ENCODE measurements at places on chromosomes 5 and 9.
A peak's percentile ranks its signal among the peaks of the same experiment; 100 is the strongest.

GRCh38 chr5:163580516-163580915, 75.1 kb downstream of the MAT2B start:
- no peak for DNase-seq

DNA sequence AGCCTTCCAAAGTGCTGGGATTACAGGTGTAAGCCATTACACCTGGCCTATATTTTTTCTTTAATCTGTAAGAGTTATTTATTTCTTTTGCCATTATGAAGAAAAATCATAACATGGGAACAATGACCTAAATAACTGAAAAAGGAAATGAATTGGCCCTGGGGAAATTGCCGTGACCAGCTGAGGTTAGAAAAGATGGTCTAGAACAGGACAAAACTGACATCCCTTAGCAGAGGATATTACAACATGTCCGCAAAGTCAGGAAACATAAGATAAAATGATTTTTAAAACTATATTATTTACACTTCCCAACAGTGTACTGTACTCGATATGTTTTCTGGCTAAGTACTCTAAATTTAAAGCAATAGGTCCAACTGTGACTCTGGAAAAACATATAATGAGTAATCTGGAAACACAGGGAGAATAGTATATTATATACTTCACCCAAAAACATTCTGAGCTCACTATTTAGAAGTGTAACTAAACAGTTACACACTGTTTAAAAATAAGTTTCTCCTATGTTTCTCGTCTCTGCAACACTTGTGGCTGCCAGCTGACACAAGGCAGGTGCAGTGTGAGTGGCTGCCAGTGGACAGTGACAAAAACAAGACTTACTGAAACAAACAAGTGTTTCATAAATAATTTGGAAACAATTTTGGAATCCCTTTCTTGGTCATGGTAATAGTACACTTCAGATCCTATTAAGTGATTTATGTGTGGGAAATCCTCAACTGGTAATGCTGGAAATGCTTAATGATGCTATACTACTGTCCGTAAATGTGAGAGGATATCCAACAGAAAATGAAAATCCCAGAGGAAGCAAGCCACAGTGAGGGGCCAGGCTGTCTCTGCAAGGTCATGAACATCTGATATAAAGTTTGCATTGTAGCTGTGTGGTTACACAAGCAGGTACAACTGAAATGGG, 69.1 kb downstream of the C9orf85 start:
- no peak for DNase-seq

DNA sequence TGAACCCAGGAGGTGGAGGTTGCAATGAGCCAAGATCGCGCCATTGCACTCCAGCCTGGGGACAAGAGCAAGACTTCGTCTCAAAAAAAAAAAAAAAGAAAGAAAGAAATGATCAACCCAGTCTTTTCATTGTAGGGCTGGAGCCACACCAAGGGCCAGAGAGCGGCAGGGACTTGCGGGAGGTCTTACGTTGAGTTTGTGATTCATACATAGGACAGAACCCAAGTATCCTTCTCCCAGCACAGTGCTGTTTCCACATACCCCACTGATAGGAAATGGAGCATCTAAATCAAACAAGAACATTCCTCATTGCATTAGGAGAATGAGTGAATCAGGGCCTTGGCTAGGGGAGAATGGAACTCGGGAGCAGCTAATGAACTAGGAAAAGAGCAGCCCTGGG, 3.5 kb upstream of the TNIP1 start:
- DNase-seq: no peak

DNA sequence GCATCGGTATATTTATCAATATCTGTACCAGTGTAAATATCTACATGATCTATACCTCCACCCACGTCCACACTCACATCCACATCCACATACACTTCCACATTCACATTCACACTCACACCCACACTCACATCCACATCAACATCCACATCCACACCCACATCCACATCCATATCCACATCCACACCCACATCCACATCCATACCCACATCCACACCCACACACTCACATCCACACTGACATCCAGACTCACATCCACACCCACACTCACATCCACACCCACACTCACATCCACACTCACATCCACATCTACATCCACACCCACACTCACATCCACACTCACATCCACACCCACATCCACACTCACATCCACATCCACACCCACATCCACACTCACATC, 189.2 kb downstream of the IRX1 start:
- no peak for DNase-seq

DNA sequence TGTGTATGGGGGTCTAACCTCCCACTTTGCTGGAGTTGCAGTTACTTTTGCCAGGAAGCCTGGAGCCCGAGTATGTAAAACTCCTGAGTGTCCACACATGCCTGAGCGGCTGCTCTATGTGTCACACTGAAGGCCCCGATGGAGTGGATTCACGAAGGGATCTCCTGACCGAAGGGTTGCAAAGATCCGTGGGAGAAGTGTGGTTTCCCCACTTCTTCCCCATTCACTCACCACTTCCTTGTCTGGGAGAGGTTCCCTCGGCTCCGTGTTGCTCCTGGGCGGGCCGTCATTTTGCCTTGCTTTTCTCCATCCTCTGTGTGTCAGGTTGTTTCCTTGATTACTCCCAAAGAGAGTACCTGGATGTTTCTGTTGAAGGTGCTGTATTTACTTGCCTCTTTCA, 16.2 kb upstream of the IL3 start:
- DNase-seq: no peak

DNA sequence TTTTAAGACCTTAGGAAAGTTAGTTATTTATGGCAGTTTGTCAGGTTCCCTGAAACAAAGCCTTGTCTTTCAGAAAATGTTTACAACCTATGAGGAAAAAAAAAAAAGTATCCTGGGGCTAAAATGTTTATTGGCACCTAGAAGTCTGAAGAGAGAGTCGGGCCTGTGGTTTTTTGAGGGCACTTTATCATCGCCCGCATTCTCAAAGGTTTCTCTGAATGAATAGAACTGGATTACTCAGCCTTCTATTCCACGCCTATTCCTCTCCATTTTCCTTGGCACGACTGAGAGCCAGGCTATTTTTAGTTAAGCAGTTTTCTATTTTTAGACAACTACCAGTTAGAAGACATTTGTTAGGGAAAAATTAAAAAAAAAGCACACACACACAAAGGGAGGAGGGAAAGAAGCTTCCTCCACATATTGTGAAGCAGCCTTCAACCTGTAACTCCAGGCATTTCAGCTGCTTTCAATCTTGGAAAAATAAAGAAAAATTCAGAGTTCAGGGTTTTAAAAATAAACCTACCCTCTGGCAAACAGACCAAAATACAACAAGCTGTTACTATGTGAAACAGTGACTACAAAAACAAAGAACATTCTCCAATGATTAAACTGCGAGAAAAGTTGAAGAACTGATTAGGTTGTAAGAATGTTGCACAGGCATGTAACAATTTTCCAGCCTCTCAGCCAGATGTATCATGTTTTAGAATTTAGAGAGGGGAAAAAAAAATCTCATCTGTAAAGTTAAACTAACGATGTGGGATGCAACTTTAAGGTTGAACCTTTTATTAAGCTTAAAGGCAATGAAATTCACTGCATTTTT, 97.0 kb downstream of the MEF2C start:
- peak; percentile 29 for DNase-seq

DNA sequence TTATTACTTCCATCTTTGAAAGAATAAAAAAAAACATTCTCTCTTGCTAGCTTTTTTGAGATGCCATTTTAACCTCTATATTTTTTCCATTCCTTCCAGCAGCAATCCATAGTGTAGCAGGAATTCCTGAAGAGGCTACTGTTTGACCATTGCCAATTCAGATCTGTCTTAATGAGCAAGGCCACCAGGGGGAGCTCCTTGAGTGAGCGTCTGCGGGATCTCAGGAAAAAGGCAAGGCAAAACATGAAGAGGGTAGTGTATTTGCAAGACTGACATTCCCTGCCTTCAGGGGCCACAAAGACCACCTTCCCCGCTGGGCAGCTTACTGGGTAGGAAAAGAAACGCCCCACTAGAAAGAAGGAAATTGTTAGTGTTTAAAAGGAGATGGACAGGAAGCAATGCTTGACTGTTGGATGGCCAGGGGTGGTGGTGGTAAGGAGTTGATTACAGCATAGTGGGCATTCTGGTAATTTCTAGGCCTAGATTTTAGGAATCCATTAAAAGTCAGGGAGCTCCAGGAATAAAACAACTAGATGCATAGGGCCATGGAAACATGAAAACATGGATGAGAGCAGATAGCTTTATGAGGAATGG, 206.6 kb upstream of the HAPLN1 start:
- peak; percentile 44 for DNase-seq

GRCh38 chr9:95193067-95193466, 124.4 kb downstream of the FANCC start:
- no peak for DNase-seq

- no peak for DNase-seq
Observed at GRCh38 chr9:116166713-116167112, 13.1 kb downstream of the PAPPA start.

GRCh38 chr5:160555971-160556631, 134.4 kb downstream of the PTTG1 start:
- DNase-seq: no peak

- DNase-seq: no peak
Observed at GRCh38 chr5:107363768-107364167, 307.0 kb downstream of the EFNA5 start.

GRCh38 chr5:179608131-179608581, 15.3 kb downstream of the HNRNPH1 start:
- DNase-seq: peak; percentile 68

- no peak for DNase-seq
Observed at GRCh38 chr5:123987956-123988355, 476.0 kb downstream of the CSNK1G3 start.

- no peak for DNase-seq
Observed at GRCh38 chr9:123591283-123591682, 235.3 kb downstream of the CRB2 start.

GRCh38 chr9:5186416-5187169, 1.2 kb upstream of the INSL6 start:
- peak; percentile 76 for DNase-seq
